Right cardiac atrium (tissue), 5 donors: ENCODE measurements at places on chromosomes 7 and 10. TPM values are rescaled to one million over a fixed set of nuclear protein-coding genes. Genes with fewer than 3 reads are reported as not detected.

MTPN gene
- total RNA-seq: 113 TPM

HOXA4 gene
- total RNA-seq: 2.2 TPM

GRCh38 chr7:131970602-131971001 lies 414.2 kb upstream of the PODXL start:
- no peak for DNase-seq

DNA sequence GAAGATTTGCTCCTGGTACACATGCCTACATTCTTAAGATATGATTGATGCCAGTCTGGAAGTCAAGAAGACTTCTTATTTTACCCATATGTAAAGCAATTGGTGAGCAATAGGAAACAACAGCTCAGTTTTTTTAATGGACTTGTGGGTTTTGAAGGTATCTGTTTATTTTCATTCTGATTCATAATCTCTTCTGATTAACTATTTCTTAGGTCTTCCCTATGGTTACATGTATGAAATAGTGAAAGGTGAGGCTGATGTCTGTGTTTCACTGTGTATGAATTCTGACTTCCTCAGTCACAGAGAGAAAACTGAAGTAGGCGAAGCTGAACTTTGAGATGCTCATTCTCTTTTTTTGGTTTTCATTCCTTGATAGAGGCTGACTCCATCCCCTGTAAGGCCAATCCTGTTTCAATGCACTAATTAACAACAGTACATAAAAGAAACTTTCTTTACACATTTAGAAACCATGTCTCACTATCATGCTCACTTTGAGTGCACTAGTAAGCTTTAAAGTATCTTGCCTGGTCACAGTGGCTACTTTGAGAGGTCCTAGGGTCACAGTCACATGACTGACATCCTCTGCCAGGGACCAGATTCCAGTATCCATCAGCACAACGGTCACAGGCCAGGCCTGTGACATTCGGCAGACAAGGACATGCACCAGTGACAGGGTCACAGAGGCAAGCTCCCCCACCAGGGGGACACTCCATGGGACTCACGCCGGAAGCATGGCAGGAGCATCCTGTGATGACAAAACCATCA lies 59.5 kb upstream of the LAMB1 start:
- DNase-seq: no peak

- no peak for DNase-seq
Measured at GRCh38 chr10:125216861-125217260, 56.5 kb upstream of the CTBP2 start.

DNA sequence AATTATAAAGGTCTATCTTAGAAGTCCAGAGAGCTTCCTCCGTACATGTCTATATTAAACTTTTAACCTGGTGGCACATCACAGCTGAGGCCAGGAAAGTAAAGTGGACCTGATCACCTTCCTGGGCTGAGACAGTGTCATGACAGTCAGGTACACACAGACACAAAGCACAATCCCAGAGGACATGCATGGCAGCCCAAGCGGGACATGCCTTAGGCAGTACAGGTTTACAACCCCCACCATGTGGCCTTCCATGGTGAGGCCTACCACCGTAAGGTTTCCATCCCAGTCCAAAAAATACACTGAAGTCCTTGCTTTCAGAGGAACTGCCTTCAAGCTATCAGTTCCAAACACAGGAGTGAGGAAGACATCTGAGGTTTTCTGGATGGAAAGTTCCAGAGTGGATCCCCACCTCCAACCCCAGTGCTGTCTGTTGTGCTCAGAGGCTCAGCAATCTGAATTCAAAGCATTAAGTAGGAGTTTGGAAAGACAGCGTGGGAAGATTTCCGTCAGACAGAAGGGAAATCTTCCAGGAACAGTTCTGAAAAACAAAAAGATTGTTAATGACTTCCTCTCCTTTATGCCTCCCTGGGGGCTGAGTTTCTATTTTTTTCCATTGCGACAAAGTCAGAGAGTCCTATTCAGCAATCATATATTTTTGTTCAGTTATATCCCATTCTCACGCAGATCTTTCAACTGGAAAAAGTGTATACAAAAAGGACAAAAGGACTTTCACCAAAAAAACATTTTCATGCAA lies 20.1 kb downstream of the IFIT3 start:
- DNase-seq: peak; percentile 40

HOXA7 gene
- total RNA-seq: not detected

DNA sequence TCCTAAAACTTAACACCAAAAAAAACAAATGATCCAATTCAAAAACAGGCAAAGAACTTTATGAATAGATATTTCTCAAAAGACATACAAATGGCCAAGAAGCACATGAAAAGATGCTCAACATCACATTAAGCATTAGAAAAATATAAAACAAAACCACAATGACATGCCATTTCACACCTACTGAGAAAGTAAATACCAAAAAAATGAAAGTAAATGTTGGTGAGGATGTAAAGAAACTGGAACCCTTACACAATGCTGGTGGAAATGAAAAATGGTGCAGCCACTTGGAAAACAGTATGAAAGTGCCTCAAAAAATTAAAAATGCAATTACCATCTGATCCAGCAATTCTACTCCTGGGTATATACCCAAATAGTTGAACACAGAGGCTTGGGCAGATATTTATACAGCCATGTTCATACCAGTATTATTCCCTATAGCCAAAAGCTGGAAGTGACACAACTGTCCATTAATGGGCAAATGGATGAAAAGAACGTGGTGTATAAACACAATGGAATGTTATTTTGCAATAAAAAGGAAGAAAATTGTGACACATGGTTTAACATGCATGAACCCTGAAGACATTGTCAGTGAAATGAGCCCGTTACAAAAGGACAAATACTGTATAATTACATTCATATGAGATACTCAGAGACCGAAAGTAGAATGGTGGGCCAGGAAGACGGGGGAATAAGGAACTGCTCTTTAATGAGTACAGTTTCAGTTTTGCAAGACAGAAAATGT lies 89.0 kb downstream of the JMJD1C start:
- DNase-seq: no peak

GRCh38 chr7:139495580-139496125 lies 12.2 kb upstream of the KLRG2 start:
- DNase-seq: no peak

GRCh38 chr10:15814565-15814964 lies 45.7 kb downstream of the MINDY3 start:
- DNase-seq: no peak

ATRNL1 gene
- total RNA-seq: 2.1 TPM

- DNase-seq: no peak
Measured at GRCh38 chr7:67306331-67306730, 309.7 kb downstream of the TYW1 start.

DNA sequence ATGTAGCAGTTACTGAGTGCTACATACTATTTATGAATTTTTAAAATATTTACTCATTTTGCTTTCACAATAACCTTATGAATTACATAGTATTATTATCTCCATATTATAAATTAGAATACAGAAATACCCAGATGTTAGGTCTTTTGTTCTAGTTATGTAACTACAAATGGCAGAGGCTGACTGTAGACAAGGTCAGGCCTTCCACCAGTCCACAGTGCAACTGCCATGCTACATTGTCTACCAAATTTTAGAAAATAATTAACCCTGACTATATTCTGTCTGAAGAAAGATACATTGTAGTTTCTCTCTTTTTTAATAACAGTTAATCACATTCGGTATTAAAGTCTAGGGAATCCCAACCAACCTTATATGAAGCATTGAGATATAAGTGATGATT lies 280.9 kb downstream of the MALRD1 start:
- DNase-seq: no peak

- DNase-seq: no peak
Measured at GRCh38 chr10:132371641-132372081, 25.3 kb upstream of the PWWP2B start.

- no peak for DNase-seq
Measured at GRCh38 chr10:113021268-113022040, 71.4 kb downstream of the TCF7L2 start.

GRCh38 chr7:129093867-129094456 lies 39.1 kb upstream of the TNPO3 start:
- DNase-seq: no peak

TMEM176B gene
- 101 TPM for total RNA-seq

DNA sequence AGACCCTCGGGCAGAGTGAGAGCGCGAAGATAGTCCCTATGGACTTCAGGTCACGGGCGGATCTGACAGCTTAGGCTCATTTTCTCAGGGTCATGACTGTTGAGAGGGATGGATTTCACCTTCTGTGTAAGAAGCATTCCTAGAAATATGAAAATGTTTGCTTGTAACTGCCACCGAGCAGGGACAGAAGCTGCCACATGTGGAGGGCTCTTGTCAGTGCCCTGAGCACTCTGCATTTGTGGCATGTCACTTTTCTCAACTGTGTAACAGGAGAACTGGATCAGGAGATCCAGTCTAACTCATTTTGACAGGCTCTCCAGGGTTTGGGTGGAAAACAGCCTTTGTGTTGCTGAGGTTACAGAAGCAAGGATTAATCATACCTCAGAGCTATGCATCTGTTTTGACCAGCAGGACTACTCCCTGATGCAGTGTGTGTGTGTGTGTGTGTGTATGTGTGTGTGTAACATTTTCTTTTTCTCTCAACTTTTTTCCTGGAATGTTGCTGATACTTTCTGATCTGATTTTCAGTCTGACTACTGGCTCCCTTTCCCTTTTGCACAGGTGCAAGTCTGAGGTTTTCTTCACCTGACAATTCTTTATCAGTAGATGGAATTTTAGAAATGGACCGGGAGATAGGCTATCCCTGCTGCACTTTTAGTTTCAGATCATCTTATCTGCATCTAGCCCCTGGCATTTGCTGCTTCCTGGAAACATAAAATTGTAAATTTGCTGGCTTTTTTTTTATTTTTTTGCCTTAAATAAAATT lies 183.3 kb downstream of the STK31 start:
- DNase-seq: no peak

GRCh38 chr7:47932466-47933037 lies 15.7 kb downstream of the PKD1L1 start:
- DNase-seq: no peak

ZNF282 gene
- 13.6 TPM for total RNA-seq

BTAF1 gene
- total RNA-seq: 15.8 TPM

GRCh38 chr10:62980687-62981086 lies 152.4 kb upstream of the NRBF2 start:
- no peak for DNase-seq

- DNase-seq: no peak
Measured at GRCh38 chr7:48053736-48054135, 18.4 kb downstream of the C7orf57 start.

GRCh38 chr7:111184987-111185386 lies 94.1 kb downstream of the LRRN3 start:
- no peak for DNase-seq

SLC26A3 gene
- total RNA-seq: not detected

GRCh38 chr10:97601268-97602215 lies 12.0 kb downstream of the C10orf62 start:
- peak; percentile 81 for DNase-seq

GRCh38 chr10:34520084-34520483 lies 295.0 kb downstream of the PARD3 start:
- no peak for DNase-seq

DNA sequence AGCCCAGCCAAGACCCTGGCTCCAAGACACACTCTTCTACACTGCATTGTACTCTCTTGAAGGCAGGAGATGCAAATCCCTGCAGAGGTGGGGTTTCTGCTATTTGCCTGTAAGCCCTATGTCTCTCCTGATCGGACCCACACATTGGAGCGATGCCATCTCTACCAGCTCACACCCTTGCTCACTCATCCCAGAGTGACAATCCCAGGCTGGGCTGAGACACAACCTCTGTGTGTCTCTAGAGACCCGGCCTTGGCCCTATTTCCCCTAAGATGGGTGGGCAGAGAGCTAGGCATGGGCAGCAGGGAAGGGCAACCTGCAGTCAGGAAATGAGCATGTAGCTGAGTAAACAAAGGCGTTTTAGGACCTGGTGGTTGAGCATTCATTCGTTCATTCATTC lies 25.6 kb downstream of the CCDC3 start:
- no peak for DNase-seq

GRCh38 chr10:91313796-91314485 lies 93.5 kb downstream of the PCGF5 start:
- DNase-seq: no peak

DNA sequence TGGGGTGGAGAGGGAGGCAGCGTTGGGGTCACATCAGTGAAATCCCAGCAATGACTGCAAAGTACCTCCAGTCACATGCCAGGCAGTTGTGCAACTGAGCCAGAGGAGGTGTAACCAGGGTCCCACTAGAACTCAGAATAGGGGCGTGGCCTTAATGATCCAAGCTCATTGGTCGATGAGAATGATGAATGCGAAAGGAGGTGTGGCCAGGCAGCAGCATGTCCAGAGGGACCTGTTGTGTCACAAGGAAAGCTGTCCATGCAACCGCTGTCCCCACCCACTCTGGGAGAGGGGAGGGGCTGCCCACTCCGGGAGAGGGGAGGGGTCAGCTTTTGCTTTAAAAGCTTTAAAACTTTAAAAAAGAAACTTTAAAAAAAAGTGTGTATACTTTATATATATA lies 25.3 kb upstream of the MTPAP start:
- DNase-seq: no peak

- no peak for DNase-seq
Measured at GRCh38 chr7:55308186-55308929, 56.8 kb upstream of the LANCL2 start.

- DNase-seq: no peak
Measured at GRCh38 chr7:150756858-150757257, 19.6 kb downstream of the GIMAP5 start.

DNA sequence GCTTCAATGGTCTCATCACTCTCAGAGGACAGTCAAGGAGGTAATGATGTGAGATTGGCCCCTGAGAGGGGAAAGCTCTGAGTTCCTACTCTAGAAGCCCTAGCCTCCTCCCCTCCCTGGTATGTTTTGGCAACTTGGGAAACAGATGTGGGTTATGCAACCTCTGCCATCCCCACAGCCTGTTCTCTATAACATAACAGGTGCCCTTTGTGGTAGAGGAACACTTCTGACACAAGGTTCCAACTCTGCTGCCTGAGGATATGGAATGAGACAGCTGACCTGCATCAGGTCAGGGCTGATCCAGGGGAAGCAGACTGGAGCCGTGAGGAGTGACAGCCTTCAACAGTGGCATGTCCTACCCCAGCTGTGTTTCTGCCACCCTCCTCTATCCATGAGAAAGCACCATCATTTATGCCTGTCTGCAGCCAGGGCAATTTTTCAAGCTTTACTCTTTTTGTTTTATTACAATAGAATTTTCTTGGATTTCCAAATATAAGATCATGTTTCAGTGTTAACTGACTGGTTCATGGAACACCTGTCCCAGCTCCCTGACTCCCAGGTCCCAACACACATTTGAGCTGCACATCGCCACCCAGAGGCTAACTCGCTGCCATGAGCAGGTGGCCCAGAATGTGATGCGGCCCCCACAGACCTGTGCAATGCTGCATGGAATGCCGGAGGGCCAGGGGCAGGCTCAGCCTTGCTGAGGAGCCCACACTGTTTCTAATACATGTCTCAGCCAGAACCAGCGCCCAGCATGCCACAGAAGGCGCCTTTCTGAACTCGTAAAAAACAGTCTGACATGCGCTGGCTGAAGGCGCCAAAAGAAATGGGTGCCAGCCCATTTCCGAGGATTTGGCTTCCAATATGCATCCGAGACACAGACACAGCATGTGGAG lies 124.8 kb upstream of the CHST15 start:
- no peak for DNase-seq

VIPR2 gene
- total RNA-seq: 9.3 TPM

- no peak for DNase-seq
Measured at GRCh38 chr10:65931291-65932070, 994.4 kb upstream of the LRRTM3 start.

GRCh38 chr10:91049296-91049987 lies 128.6 kb upstream of the ANKRD1 start:
- DNase-seq: no peak

ATOH7 gene
- total RNA-seq: not detected
